ENCODE measurements at places on chromosomes 7 and 10.
A peak's percentile ranks its signal among the peaks of the same experiment; 100 is the strongest.

DNA sequence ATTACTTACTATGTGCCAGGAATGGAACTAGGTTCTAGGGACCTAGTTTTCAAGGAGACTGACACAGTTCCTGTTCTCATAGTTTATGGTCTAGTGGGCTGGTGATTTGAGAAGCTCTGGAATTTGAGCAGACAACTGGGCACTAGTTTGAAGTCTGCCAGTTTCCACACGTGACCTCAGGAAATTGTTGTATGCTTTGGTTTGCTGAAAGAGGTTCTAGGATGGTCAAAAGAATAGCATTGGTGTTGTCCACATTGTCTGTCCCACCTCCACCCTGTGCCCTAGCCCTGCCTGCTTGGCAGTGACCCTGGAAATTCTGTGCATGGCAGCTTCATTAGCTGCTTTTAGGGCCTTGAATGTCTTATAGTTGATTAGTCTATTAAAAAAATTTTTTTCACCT is 28.7 kb downstream of the GBF1 start:
- no peaks in the 10 kb centered on the region for H3K4me1 ChIP-seq
- no peak for DNase-seq
- H3K27ac ChIP-seq: no peak overlapping the region
- no peak overlapping the region for H3K4me3 ChIP-seq
- H3K36me3 ChIP-seq: peaks cover 11% of the 10 kb centered on the region
- no peaks in the 10 kb centered on the region for H3K27me3 ChIP-seq

- no peak for DNase-seq
- H3K4me1 ChIP-seq: peaks cover 18% of the 10 kb centered on the region
- no peaks in the 10 kb centered on the region for H3K27me3 ChIP-seq
- H3K4me3 ChIP-seq: no peak overlapping the region
These were observed 55.6 kb downstream of the CCNY start for GRCh38 chr10:35391954-35392262.

DNA sequence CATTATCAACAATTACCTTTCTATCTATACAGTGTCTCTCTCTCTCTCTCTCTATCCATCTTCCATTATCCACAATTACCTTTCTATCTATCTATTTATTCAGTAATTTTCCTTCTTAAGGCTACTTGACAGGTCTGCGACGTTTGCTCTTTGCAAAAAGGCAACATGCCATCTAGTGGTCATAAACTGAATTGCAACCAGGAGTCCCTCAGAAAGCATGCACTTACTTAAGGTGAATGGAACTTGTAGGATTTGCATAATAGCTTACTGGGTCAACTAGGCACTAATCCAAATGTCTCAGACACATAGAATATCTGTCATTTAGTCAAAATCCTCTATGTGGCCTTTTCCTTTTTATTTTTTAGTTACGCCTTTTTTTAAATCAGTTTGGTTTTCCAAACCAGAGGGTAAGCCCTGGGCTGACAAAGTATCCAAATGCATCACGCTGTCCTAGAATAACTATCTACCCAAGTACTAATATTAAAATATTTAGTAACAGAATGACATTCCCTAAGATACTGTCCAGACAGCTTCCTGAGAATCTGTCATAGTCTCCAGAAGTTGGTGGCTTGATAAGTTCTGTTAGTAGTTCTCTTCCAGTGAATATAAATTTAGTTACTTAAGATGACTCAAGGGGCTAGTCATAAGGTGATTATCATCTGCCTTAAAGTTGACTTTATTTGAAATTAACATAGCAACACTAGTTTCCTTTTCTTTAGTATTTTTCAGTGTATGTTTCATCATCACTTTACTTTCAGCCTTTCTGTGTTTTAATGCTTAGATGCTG is 208.3 kb downstream of the PPP1R3A start:
- no peaks in the 10 kb centered on the region for H3K27me3 ChIP-seq
- no peak overlapping the region for H3K4me3 ChIP-seq

GRCh38 chr10:49119746-49120145 is 4.4 kb upstream of the VSTM4 start:
- no peak for DNase-seq
- no peaks in the 10 kb centered on the region for H3K36me3 ChIP-seq
- no peak overlapping the region for H3K4me3 ChIP-seq
- H3K27ac ChIP-seq: no peak overlapping the region
- peaks cover 3% of the 10 kb centered on the region for H3K4me1 ChIP-seq

GRCh38 chr10:32971536-32972091 is 13.6 kb upstream of the ITGB1 start:
- H3K27me3 ChIP-seq: no peaks in the 10 kb centered on the region
- no peak for DNase-seq
- no peaks in the 10 kb centered on the region for H3K36me3 ChIP-seq
- H3K4me1 ChIP-seq: no peaks in the 10 kb centered on the region
- H3K4me3 ChIP-seq: peak overlapping the region; percentile 15
- peak overlapping the region; percentile 53 for H3K27ac ChIP-seq

- DNase-seq: no peak
- no peaks in the 10 kb centered on the region for H3K36me3 ChIP-seq
- H3K27me3 ChIP-seq: no peaks in the 10 kb centered on the region
- H3K4me1 ChIP-seq: no peaks in the 10 kb centered on the region
- no peak overlapping the region for H3K27ac ChIP-seq
These were observed 9.9 kb downstream of the CLDN12 start for GRCh38 chr7:90413185-90413528.

Data from B cell (primary cell).